Progenitor cell of endocrine pancreas (in vitro differentiated cells): ENCODE measurements at places on chromosomes 7 and 10. TPM values are rescaled to one million over a fixed set of nuclear protein-coding genes. Genes with fewer than 3 reads are reported as not detected.

- peaks cover 18% of the 10 kb centered on the region for H3K36me3 ChIP-seq
- H3K4me1 ChIP-seq, result peaks cover 76% of the 10 kb centered on the region
- H3K27me3 ChIP-seq, result no peaks in the 10 kb centered on the region
- no peak for DNase-seq
- peak overlapping the region; percentile 98 for H3K27ac ChIP-seq
- H3K4me3 ChIP-seq, result peak overlapping the region; percentile 71
These were observed 5.2 kb upstream of the HOXA2 start for GRCh38 chr7:27107391-27108381.

- H3K36me3 ChIP-seq, result no peaks in the 10 kb centered on the region
- H3K4me1 ChIP-seq, result peaks cover 8% of the 10 kb centered on the region
- no peak overlapping the region for H3K4me3 ChIP-seq
These were observed 101.0 kb downstream of the AOAH start for GRCh38 chr7:36623247-36623646.

- H3K4me1 ChIP-seq, result peaks cover 10% of the 10 kb centered on the region
- H3K4me3 ChIP-seq, result no peak overlapping the region
- DNase-seq, result no peak
- no peaks in the 10 kb centered on the region for H3K36me3 ChIP-seq
- no peak overlapping the region for H3K27ac ChIP-seq
These were observed 12.5 kb upstream of the PODXL start for GRCh38 chr7:131568970-131569369.

- H3K27ac ChIP-seq, result no peak overlapping the region
- no peak overlapping the region for H3K4me3 ChIP-seq
- H3K27me3 ChIP-seq, result peaks cover 13% of the 10 kb centered on the region
- H3K36me3 ChIP-seq, result no peaks in the 10 kb centered on the region
These were observed 183.5 kb upstream of the HABP2 start for GRCh38 chr10:113369365-113369694.

DNA sequence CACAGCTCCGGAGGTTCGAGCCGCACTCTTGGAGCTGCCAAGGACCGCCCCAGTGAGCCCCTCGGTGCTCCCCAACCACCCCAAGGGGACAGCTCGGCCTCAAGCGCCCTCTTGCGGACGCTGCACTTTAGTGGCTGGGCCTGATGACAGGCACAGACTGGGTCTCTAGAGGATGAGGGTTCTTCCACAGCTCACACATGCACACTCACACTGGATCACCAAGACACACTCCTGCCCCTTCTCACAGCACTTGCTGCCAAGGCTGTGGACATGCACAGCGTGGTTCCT lies 2.1 kb downstream of the RET start:
- DNase-seq, result peak; percentile 51
- no peak overlapping the region for H3K27ac ChIP-seq
- peaks cover 5% of the 10 kb centered on the region for H3K4me1 ChIP-seq

GRCh38 chr10:103448746-103449145 lies 3.4 kb downstream of the CALHM2 start:
- no peak overlapping the region for H3K4me3 ChIP-seq
- no peak overlapping the region for H3K27ac ChIP-seq
- peaks cover 14% of the 10 kb centered on the region for H3K36me3 ChIP-seq
- no peak for DNase-seq
- no peaks in the 10 kb centered on the region for H3K27me3 ChIP-seq

DNA sequence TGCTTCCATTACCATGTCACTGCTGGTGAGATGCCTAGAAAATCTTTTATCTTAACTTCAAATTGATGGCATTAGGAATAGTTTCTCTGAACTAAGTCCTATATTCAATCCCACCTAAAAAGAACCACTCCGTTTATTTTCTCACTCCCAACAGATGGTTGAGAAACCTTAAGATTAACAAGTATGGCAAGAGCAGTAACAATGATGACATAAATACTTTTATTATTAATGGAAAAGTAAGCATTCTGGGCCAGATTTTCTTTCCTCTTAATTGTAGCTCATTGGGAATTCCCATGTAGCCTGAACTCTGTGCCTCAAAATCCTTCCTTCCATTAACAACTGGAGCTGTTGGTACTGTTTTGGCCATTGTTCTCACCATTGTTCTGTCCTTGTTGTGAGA lies 21.1 kb upstream of the FAM13C start:
- no peaks in the 10 kb centered on the region for H3K27me3 ChIP-seq
- H3K4me3 ChIP-seq, result no peak overlapping the region
- DNase-seq, result no peak
- no peaks in the 10 kb centered on the region for H3K36me3 ChIP-seq

The PPP1R17 gene
- total RNA-seq, result 0.96 and 1.2 TPM in 2 replicates
